ENCODE measurements at places on chromosomes 7 and 10. TPM values are rescaled to one million over a fixed set of nuclear protein-coding genes. Genes with fewer than 3 reads are reported as not detected.

The SLC26A5 gene
- polyA plus RNA-seq = 0.09 TPM

GRCh38 chr10:1149793-1150637 lies 93.8 kb downstream of the WDR37 start:
- H3K4me1 ChIP-seq = no peaks in the 10 kb centered on the region
- no peak overlapping the region for H3K4me3 ChIP-seq
- no peak overlapping the region for H3K27ac ChIP-seq

GRCh38 chr7:115678086-115678982 lies 352.2 kb downstream of the TFEC start:
- no peak overlapping the region for H3K27ac ChIP-seq
- no peaks in the 10 kb centered on the region for H3K36me3 ChIP-seq
- no peak overlapping the region for H3K4me3 ChIP-seq
- peak; percentile 5 for DNase-seq

The CYP3A7 gene
- 1.8 TPM for polyA plus RNA-seq

DNA sequence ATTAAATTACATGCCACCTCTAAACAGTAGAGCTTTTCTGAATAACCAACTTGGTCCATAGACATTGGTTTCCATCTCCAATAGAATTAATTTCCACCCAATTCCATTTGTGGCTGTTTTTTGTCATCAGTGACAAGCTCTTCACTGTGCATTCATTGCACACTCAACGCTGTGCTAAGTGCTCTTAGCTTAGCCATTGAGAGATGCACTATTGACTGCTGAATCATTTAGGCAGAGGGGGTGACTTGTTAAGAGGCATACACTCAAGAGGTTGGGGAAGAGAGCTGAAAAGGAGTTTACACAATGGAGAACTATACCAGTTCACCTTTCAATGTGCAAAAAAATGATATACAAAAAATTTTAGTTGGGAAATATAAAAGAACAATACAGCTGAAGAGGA lies 31.9 kb upstream of the CBLL1 start:
- no peaks in the 10 kb centered on the region for H3K4me1 ChIP-seq
- DNase-seq = no peak
- no peaks in the 10 kb centered on the region for H3K36me3 ChIP-seq
- H3K27ac ChIP-seq = no peak overlapping the region
- H3K4me3 ChIP-seq = no peak overlapping the region
- no peaks in the 10 kb centered on the region for H3K27me3 ChIP-seq

- peaks cover 6% of the 10 kb centered on the region for H3K27me3 ChIP-seq
- no peak overlapping the region for H3K4me3 ChIP-seq
- H3K27ac ChIP-seq = no peak overlapping the region
- no peak for DNase-seq
- H3K4me1 ChIP-seq = peaks cover 5% of the 10 kb centered on the region
Observed at GRCh38 chr10:44306147-44306710, 78.7 kb downstream of the CXCL12 start.

- no peak overlapping the region for H3K27ac ChIP-seq
- no peaks in the 10 kb centered on the region for H3K27me3 ChIP-seq
- H3K36me3 ChIP-seq = no peaks in the 10 kb centered on the region
- DNase-seq = no peak
- H3K4me1 ChIP-seq = no peaks in the 10 kb centered on the region
Observed at GRCh38 chr7:146701166-146701565, 584.6 kb downstream of the CNTNAP2 start.

DNA sequence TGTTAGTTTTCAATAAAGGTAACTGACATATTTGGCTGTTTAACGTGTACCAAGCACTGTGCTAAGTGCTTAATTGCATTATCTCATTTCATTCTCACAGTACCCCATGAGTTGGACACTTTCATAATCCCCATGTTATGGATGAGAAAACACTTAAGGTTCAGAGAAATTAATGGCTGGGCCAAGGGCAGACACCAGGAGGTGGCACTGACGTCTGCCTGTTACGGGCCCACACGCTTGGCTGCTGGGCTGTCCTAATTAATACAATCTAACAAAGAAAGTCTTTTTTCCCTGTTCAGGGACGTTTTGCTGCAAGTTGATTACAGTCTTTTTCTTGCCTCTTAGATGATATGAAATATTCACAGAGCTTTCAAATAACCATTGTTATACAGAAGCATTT lies 16.1 kb downstream of the DYDC2 start:
- H3K36me3 ChIP-seq = no peaks in the 10 kb centered on the region
- no peak for DNase-seq
- no peak overlapping the region for H3K27ac ChIP-seq
- H3K4me3 ChIP-seq = no peak overlapping the region
- peaks cover 11% of the 10 kb centered on the region for H3K4me1 ChIP-seq

DNA sequence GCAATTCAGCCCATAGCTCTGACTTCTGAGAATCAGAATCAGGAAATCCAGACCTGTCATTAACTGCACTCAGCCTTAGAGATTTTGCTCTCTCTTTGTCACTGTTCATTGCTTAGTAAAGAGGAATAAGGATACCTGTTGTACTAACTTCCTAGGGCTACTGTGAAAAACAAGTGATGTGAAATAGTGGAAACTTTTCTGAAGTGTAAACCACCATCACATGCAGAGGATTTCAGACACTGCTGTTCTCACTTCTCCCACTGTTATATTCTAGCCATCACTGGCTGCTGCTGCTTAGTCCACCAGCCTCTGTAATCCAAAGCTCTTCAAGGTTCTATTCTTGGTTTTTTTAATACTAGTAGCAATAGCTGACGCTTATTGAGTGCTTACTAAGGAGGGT lies 129.6 kb upstream of the CCDC6 start:
- H3K36me3 ChIP-seq = no peaks in the 10 kb centered on the region
- DNase-seq = no peak
- no peaks in the 10 kb centered on the region for H3K27me3 ChIP-seq
- no peak overlapping the region for H3K27ac ChIP-seq

DNA sequence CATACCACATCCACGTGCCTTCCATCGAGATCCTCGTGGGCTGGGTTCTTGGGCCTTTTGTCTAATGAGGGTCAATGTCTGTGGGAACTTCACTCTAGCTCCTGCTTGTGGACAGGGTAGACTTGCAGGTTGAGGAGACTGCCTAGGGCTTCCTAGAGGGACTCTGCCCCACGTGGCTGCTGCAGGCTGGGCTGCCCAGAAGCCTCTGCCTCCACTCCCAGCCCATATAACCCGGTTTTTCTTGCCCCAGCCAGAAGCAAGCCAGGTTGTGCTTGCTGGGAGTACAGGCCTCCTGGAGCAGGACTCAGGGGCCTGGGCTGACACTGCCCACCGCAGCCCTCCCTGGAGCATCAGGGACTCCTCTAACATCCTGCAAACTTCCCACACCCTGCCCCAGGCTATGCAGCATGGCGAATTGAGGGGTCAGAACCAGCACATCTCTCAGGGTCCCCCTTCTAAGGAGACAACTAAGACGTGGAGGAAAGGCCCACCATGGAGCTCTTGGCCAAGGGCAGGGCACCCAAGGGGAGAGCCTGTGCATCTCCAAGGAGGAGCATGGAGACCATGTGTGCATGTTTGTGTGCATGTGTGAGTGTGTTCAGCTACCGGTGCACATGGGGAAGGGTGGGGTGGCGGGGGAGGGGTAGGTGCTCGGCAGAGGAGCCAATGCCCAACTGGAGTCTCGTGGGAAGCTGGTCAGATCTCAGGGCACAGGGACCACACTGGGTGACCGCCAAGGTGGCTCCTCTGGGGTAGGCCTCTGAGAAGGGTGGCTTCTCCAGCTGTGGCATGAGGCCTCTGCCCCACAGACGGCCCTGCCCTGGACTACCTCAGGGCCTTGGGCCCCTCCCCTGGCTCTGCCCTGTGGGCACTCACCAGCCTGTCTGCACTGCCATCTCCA lies 62.6 kb downstream of the RASGEF1A start:
- H3K4me1 ChIP-seq = peaks cover 4% of the 10 kb centered on the region
- no peak overlapping the region for H3K27ac ChIP-seq
- no peaks in the 10 kb centered on the region for H3K36me3 ChIP-seq
- no peaks in the 10 kb centered on the region for H3K27me3 ChIP-seq

DNA sequence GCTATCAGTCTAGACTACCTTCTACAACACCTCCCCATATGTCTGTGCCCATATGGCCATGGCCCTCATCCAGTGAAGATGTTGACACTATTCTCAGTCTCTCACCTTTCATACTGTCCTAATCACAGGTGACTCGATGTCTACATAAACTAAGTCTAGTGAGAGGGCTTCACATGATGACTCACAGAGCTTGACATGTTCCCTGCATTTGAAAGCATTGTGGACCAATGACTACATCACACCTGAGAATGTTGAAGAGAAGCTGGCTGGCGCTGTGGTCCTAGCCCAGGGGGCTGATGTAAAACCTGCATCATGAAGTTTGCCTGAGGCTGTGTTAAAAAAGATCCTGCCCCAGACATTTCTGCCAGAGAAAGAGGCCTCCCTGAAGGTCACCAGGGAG lies 167.2 kb downstream of the NPSR1 start:
- H3K36me3 ChIP-seq = no peaks in the 10 kb centered on the region
- H3K4me1 ChIP-seq = no peaks in the 10 kb centered on the region
- no peak overlapping the region for H3K27ac ChIP-seq
- no peaks in the 10 kb centered on the region for H3K27me3 ChIP-seq
- DNase-seq = no peak
- no peak overlapping the region for H3K4me3 ChIP-seq

The LIPN gene
- not detected for polyA plus RNA-seq

GRCh38 chr7:91824201-91824600 lies 56.3 kb downstream of the MTERF1 start:
- no peak overlapping the region for H3K4me3 ChIP-seq
- H3K36me3 ChIP-seq = no peaks in the 10 kb centered on the region
- no peak overlapping the region for H3K27ac ChIP-seq
- H3K27me3 ChIP-seq = no peaks in the 10 kb centered on the region
